ENCODE measurements at places on chromosomes 13 and 19. TPM values are rescaled to one million over a fixed set of nuclear protein-coding genes. Genes with fewer than 3 reads are reported as not detected.

DNA sequence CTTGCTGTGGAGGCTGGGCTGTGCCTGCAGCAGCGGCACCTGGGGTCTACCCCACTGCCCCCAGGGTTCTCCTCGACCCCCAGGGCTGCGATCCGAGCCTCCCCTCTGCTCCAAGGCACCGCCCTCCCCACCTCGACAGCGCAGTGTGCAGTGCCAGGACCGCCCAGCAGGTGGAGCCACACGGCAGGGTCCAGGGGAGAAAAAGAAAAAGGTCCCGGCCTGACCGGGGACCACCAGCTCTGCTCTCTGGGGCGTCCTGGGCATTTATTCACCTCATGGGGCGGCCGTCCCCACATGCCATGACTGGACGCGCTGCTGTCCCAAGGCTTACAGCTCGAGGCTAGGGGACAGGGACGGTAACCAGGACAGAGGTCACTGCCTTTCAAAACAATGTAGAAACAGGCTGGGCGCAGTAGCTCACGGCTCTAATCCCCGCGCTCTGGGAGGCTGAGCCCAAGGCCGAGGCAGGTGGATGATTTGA, 10.6 kb downstream of the REXO1 start:
- DNase-seq = no peak
- H3K27me3 ChIP-seq = no peaks in the 10 kb centered on the region
- H3K36me3 ChIP-seq = no peaks in the 10 kb centered on the region
- H3K4me3 ChIP-seq = no peak overlapping the region

Gene ZNF382
- total RNA-seq = 1.3 TPM

GRCh38 chr19:343941-344624, 513 bp downstream of the MIER2 start:
- no peaks in the 10 kb centered on the region for H3K27me3 ChIP-seq
- H3K4me3 ChIP-seq = peak overlapping the region; percentile 92
- peak overlapping the region; percentile 87 for H3K27ac ChIP-seq
- H3K36me3 ChIP-seq = no peaks in the 10 kb centered on the region

DNA sequence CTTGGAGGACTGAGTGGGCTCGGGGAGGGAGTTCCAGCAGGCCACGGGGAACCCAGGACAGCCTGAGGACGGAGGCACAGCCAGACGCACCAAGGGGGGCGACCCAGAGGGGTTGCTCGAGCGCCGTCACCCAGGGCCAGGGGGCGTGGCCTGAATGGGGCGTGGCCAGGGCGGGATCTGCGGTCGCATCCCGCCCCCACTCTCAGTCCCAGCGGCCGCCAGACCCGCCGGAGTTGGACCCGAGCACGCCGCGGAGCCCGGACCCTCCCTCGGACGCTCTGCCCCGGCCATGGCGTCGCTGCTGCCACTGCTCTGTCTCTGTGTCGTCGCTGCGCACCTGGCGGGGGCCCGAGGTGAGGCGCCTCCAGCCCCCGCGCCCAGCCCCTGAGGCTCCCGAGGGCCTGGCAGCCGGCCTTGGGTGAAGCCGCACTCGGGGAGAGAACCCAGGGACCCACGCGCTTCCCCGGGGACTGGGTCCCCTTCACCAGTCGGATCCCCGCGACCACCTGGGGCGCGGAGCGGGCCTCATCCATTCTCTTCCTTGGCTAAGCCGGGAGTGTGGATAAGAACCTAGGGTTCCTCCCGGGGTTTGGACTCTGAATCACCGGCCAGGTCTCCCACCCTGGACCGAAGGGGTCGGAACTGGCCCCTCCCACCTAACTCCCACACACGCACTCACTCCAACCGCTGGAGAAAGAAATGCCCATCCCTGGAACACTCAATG, at the start of gene CILP2:
TSS of gene CILP2 (plus strand) at position 205 of the 724 bp plus-strand sequence. CDS start at position 290, 85 bp downstream.
- no peak for DNase-seq
- peaks cover 19% of the 10 kb centered on the region for H3K27me3 ChIP-seq
- no peaks in the 10 kb centered on the region for H3K4me1 ChIP-seq
- no peaks in the 10 kb centered on the region for H3K36me3 ChIP-seq

GRCh38 chr13:113555141-113555540, 29.4 kb upstream of the TFDP1 start:
- no peak for DNase-seq
- H3K27me3 ChIP-seq = no peaks in the 10 kb centered on the region
- no peaks in the 10 kb centered on the region for H3K4me1 ChIP-seq
- H3K36me3 ChIP-seq = no peaks in the 10 kb centered on the region
- no peak overlapping the region for H3K27ac ChIP-seq

All from uterus (tissue), 4 donors.